A549 treated with ZK216348 at 1 μM for 4 hours (cell line): ENCODE measurements at places on chromosomes 1 and 21. TPM values are rescaled to one million over a fixed set of nuclear protein-coding genes. Genes with fewer than 3 reads are reported as not detected.

The OR2L3 gene
- not detected in 5 replicates for total RNA-seq

The KIF17 gene
- total RNA-seq: 1.4 to 2.5 TPM (median 2.0 TPM) in 5 replicates

The PLA2G2C gene
- total RNA-seq: not detected in 5 replicates

The PTAFR gene
- total RNA-seq: 0.13 to 0.36 TPM (median 0.20 TPM) in 5 replicates

The GJC2 gene
- 0.24 to 0.66 TPM (median 0.58 TPM) in 5 replicates for total RNA-seq

The LRRC8B gene
- 2.8 to 5.4 TPM (median 4.0 TPM) in 5 replicates for total RNA-seq

The PRKAB2 gene
- 7.7 to 13.3 TPM (median 11.1 TPM) in 5 replicates for total RNA-seq

The GPR153 gene
- total RNA-seq: 1.3 to 2.6 TPM (median 2.0 TPM) in 5 replicates

The CCDC30 gene
- 0.94 to 1.5 TPM (median 1.2 TPM) in 5 replicates for total RNA-seq

The KPRP gene
- not detected in 5 replicates for total RNA-seq

The SAMD11 gene
- total RNA-seq: 11.9 to 38.0 TPM (median 31.7 TPM) in 5 replicates

The C4BPB gene
- 1.2 to 2.1 TPM (median 1.6 TPM) in 5 replicates for total RNA-seq

The EVA1C gene
- 44.3 to 60.3 TPM (median 49.2 TPM) in 5 replicates for total RNA-seq

The IL10 gene
- total RNA-seq: not detected in 5 replicates

The MYBPH gene
- not detected in 5 replicates for total RNA-seq

The KCNJ15 gene
- total RNA-seq: 0.06 to 0.17 TPM (median 0.07 TPM) in 3 of 5 replicates, not detected in the others

The FCGR3A gene
- total RNA-seq: not detected in 5 replicates

The UTP25 gene
- 9.8 to 13.5 TPM (median 11.5 TPM) in 5 replicates for total RNA-seq

The C1orf141 gene
- not detected in 5 replicates for total RNA-seq

The CHD5 gene
- 0.90 to 1.4 TPM (median 1.3 TPM) in 5 replicates for total RNA-seq

The FAM72A gene
- 8.9 to 12.0 TPM (median 10.7 TPM) in 5 replicates for total RNA-seq

The SIM2 gene
- 6.9 to 9.2 TPM (median 8.1 TPM) in 5 replicates for total RNA-seq

The PSMA5 gene
- total RNA-seq: 100 to 110 TPM (median 104 TPM) in 5 replicates

The ADAM30 gene
- not detected in 5 replicates for total RNA-seq
